ENCODE measurements at places on chromosomes 13 and 19. TPM values are rescaled to one million over a fixed set of nuclear protein-coding genes. Genes with fewer than 3 reads are reported as not detected.

GRCh38 chr19:2775556-2776430 is 7.3 kb downstream of the SGTA start:
- no peak for DNase-seq

DNA sequence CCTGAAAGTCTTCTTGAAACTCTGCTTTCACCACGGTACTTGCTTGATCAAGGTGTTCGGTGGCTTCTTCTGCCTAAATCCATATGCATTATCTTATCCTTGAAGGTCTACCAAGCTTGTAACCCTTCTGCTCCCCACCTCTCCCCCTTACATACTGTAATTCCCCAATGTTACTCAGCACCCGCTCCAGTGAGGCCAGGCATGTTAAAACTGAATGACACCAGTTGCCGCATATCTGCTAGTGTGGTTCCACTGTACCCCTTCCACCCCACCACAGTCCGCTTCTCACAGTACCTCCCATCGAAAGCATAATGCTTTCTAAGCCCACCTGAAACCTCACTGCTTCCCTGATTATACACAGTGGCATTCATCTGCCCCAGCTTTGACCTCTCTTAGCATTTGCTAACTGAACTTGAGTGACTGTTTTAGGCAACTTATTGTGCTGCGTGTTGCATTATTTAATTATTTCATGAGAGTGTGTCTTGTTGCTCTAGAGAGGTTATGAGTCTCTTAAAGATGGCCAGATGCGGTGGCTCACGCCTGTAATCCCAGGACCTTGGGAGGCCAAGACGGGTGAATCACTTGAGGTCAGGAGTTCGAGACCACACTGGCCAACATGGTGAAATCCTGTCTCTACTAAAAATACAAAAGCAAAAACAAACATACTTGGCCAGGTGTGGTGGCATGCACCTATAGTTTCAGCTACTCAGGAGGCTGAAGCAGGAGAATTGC is 87.6 kb upstream of the MBNL2 start:
- DNase-seq: no peak

DNA sequence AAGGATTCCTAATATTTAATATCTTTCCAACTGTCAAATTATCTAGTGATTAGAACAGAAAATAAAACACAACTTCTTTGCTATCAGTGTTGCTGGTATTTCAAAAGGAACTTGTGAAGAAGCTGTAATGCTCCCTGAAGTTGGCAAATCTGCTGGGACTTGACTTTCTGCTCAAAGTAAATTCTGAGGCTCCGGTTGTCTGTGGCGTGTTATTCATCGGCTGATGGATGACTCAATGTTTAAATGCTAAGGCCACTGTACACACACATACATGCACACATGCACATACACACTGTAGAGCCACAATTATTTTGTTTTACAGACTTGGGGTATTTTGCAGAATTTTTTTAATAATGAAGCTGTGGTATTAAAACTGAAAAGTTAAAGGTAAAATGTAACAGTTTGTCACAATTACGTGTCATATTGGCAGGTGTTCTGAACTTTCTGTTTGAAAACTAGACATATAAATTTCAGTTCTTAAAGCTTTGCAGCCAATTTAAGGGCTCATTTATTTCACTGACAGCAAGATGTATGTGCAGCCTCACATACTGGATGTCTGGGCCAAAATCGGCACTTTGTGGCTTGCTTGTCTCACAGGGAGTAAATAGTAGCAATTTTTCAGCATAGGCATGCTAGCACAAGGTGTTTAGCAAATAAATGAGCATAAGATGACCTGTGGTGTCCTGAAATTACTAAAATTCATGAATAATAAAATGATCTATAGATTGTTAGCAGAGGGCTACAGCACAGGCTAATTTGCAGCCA is 1691.7 kb upstream of the PCDH20 start:
- no peak for DNase-seq

Gene PIK3R2
- 27.6 TPM for polyA plus RNA-seq

Gene TRPC4
- 0.14 TPM for polyA plus RNA-seq

GRCh38 chr13:66640231-66640630 is 589.9 kb downstream of the PCDH9 start:
- DNase-seq: no peak

Measured in right lung (tissue), 10 donors.